Type B pancreatic cell (in vitro differentiated cells): ENCODE measurements at places on chromosomes 2 and 18.

DNA sequence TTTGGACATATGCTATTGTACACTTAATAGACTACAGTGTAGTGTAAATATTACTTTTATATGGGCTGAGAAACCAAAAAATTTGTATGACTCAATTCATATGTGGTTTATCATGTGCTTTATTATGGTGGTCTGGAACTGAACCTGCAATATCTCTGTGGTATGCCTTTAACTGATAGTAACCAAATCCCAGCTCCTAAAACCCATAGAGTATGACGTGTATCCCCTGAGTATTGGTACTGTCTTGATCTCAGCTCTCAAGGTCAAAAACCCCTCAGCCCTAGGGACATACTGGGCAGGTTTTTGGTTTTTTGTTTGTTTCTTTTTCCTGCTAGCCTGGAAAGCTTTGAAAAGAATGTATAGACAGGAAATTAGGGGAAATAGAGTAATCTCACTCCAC lies 42.2 kb upstream of the ARHGAP15 start:
- no peak for DNase-seq

GRCh38 chr2:66888791-66889631 lies 454.1 kb downstream of the MEIS1 start:
- no peak for DNase-seq

DNA sequence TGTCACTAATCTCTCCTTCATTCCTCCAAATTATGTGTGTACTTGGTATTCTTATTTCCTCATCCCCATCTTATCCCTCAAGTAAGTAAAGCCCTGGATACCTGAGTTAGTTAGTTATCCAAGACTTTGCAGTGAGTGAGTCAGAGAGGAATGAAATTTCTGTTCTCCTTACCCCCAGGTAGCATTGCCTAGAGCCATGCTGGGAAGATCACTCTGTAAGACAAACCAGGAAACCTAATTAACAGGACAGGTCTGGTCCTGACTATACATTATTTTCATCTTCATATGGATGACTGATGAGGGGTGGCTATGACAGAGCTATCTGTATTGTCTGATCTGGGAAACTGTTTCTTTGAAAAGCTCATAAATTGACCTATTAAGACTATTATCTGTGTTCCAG lies 55.0 kb upstream of the ITGA6 start:
- no peak for DNase-seq

GRCh38 chr2:74497777-74498499 lies 1.5 kb downstream of the LBX2 start:
- no peak for DNase-seq

DNA sequence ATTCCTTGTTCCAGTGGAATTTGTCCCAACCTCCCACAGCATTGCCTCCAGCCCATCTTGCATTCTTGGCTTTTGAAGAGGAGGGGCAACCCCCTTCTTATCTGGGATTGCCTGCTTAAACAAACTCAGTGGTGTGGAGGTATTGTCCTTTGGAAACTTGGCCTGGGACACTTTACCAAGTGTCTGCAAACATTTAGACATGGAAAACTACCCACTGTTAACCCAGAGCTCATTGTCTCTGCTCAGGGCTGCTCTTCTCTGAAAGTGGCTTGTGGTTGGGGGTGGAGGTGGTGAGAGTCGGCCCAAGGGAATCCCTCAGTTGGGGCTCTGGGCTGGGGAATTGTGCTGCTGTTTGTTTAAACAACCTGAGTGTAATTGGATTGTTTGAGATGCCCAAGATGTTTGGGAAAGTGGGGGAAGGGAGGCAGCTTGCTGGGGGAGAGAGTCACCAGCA lies 178.3 kb upstream of the GATA6 start:
- no peak for DNase-seq

DNA sequence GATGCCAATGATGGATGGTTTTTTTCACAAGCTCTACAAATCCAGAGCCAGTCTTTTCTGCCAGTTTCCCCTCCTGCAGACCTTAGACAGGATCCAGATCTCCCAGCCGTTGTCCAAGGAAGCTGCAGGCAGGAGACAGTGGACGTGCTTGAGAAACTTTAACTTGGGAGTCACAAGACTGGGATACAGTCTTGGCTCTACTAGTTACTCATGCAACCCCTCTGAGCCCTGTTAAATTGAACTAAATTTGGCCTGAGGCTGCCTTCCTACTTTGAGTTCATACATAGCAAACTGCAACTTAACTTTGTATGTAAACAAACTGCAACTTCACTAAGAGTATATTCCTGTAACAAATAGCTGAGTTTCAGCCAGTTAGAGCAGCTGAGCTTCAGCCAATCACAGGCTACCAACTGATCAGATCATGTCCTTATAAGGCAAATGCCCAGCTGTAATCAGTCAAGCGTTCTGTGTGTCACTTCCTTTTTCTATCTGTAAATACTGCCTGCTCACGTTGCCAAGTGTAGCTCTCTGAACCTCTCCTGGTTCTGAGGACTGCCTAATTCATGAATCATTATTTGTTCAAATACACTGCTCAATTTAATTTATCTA lies 140.9 kb downstream of the CAPN13 start:
- no peak for DNase-seq
